Hematopoietic multipotent progenitor cell treated with erythropoietin and hydrocortisone succinate and interleukin-3 and kit ligand, for 6 days (in vitro differentiated cells): ENCODE measurements at places on chromosomes 3 and 15.
A peak's percentile ranks its signal among the peaks of the same experiment; 100 is the strongest.

- no peak for DNase-seq
Measured at GRCh38 chr3:6179761-6180160, 681.2 kb upstream of the GRM7 start.

DNA sequence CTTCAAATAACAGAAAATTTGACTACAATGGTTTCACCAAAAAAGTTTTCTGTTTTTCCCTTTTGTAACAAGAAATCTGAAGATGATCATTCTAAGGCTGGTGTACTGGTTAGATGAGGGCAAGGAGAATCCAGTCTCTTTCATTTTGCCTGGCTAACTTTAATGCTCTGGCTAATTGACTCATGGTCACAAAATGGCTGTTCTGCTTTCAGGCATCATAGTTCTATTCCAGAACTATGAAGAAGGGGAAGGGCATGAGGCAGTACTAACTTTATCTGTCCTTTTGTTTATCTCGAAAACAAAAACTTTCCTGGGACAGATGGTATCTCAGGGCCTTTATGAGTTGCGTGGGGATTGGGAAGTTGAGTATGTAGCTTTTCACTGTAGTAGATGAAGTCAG lies 50.4 kb downstream of the SLC25A26 start:
- DNase-seq: no peak

DNA sequence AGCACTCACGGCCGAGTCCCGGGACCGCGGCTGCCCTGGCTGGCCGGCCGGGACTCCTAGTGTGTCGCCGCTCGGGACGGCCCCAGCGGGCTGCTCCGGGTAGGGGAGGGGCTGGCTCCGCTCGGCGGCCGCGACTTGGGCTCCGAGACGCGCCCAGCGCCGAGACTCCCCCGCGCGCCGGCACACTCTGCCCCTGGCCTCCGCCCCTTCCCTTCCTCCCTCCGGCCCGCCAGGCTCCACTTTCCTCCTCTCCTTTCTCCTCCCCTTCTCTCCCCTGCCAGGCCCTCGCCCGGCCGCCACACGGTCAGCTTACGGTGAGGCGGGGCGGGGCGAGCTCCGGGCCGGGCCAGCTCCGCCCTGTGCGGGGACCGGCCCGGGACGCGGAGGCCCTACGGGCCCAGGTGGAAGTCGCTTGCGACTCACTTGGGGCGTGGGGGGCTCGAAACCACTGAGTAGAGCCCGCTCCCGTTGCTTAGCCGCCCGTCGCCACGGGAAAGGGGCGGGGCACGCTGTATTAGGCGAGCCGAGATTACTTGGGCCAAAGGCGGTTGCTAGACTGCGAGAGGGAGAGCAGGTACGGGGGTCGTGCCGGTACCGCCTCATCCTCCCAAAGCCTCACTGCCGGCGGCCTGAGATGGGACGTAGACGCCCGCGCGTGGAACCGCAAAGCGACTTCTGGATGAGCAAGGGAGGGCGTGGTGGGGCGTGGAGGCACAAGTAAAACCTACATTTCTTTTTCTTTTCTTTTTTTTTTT lies at the start of gene ITGB5:
TSS of gene ITGB5 (minus strand) at position 189 of the 755 bp plus-strand sequence. CDS start 365 bp downstream, outside the sequence.
- peak; percentile 27 for DNase-seq

DNA sequence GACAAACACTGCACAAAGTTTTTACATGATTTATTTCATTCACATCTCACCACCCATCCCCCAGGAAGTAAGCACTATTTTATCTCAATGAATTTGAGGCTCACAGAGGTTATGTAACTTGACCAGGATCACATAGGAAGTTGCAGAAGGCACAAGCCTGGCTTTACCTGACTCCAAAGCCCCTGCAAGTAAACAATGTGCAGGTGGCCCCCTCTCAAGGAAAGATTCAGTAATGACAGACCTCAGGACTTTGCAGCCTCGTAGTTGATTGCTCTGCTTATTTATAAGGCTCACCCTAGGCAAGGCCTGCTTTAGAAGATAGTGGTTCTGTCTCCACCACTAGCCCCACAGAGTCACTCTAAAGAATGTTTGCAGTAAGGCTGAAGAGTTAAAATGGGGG lies 79.8 kb upstream of the MDFIC2 start:
- DNase-seq: no peak

GRCh38 chr3:14357463-14357862 lies 44.9 kb upstream of the SLC6A6 start:
- DNase-seq: no peak

DNA sequence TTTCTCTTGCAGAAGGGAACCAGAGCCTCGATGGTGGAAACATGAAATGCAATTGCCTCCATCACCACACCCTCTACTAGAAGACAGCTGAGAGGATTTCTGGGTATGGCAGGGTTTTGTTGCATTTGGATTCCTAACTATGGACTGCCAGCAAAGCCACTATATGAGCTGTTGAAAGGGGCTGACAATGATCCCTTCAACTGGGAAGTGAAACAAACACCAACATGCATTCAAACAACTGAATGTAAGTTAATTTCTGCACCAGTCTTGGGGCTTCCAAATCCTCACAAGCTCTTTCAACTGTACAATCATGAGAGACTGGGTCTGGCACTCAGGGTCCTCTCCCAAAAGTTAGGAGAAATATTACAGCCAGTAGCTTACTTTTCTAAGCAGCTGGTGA lies 116.7 kb upstream of the PLCL2 start:
- no peak for DNase-seq

GRCh38 chr3:34323517-34323916 lies 525.1 kb downstream of the PDCD6IP start:
- DNase-seq: no peak

GRCh38 chr3:180383332-180384020 lies 218.5 kb upstream of the TTC14 start:
- DNase-seq: no peak

DNA sequence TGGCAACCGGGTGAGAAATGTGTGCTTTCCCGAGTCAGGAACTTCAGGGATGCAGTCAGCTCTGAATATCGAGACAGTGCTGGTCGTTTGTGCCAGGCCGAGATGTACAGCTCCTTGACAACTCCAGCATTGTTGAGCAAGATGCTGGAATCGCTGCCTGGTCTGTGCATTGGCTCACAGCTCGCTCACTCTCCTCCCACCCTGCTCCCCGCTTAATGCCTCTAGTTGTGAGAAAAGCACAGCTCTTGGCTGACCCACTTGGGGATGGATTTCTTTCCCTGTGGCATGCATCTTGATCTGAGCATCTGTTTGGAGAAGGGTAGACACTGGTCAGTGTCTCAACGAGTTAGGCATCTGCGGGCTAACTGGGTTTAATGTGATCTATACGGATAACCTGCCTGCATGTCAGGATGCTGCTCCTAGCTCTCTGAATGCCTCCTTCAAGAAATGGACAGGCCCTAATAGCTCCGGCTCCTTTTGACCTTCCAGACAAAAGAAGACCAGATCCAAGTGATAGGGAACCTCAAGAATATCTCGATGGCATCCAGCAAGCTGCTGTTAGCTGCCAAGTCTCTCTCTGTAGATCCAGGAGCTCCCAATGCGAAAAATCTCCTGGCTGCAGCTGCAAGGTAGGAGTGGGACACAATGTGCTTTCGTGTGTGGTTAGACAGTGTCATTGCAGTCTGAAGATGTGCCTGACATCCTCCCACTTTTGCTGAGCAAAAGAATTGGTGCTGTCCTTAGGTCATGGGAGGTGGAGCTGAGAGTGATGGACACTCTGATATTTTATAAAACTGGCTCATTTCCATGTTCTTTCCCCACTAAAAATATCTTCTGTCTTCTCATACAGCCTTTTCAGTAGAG lies 302.2 kb upstream of the TPM1 start:
- DNase-seq: no peak

- no peak for DNase-seq
Measured at GRCh38 chr3:126696701-126697267, 7.3 kb upstream of the CHCHD6 start.

GRCh38 chr3:177561365-177561764 lies 364.1 kb upstream of the TBL1XR1 start:
- DNase-seq: no peak

- no peak for DNase-seq
Measured at GRCh38 chr3:34998902-34999301, 640.4 kb upstream of the ARPP21 start.

DNA sequence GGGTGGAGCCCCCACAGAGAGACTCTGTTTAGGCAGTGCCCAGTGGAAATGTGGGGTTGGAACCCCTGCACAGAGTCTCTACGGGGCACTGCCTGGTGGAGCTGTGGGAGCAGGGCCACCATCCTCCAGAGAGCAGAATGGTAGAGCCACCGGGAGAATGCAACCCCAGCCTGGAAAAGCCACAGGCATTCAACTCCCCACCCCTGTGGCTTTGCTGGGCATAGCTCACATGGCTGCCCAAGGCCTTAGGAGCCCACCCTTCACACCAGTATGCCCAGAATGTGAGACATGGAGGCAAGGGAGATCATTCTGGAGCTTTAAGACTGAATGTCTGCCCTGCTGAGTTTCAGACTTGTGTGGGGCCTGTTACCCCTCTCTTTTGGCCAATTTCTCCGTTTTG lies 19.0 kb upstream of the CHCHD6 start:
- no peak for DNase-seq
